ENCODE measurements at places on chromosomes 6 and 20. TPM values are rescaled to one million over a fixed set of nuclear protein-coding genes. Genes with fewer than 3 reads are reported as not detected.

PDYN gene
- not detected for total RNA-seq

TGM3 gene
- total RNA-seq = not detected

SLCO4A1 gene
- 49.3 TPM for total RNA-seq

PRPH2 gene
- total RNA-seq = 0.05 TPM

PTCRA gene
- total RNA-seq = not detected

MYB gene
- 13.9 TPM for total RNA-seq

OR12D3 gene
- total RNA-seq = not detected

PRELID3B gene
- total RNA-seq = 160 TPM

ZBP1 gene
- total RNA-seq = not detected

CD93 gene
- 0.76 TPM for total RNA-seq

TULP4 gene
- total RNA-seq = 23.4 TPM

UBD gene
- total RNA-seq = 3.5 TPM

ADGB gene
- not detected for total RNA-seq

OLIG3 gene
- total RNA-seq = not detected

CTAGE9 gene
- total RNA-seq = not detected

DDAH2 gene
- total RNA-seq = 3.5 TPM

TCF21 gene
- total RNA-seq = 0.05 TPM

CNBD2 gene
- 3.6 TPM for total RNA-seq

ADGRB3 gene
- total RNA-seq = not detected

SPTLC3 gene
- total RNA-seq = 0.16 TPM

SLC44A4 gene
- total RNA-seq = 0.60 TPM

HCRTR2 gene
- total RNA-seq = not detected

PXDC1 gene
- total RNA-seq = 2.2 TPM

Measured in activated T-cell treated with anti-CD3 and anti-CD28 coated beads, Interleukin-2, amount 50 U/mL, for 4 hours (primary cell).